Hepatocyte (in vitro differentiated cells): ENCODE measurements at places on chromosomes 5 and 9. TPM values are rescaled to one million over a fixed set of nuclear protein-coding genes. Genes with fewer than 3 reads are reported as not detected.
A peak's percentile ranks its signal among the peaks of the same experiment; 100 is the strongest.

GRCh38 chr9:94086486-94087345, 2.5 kb downstream of the PTPDC1 start:
- no peak overlapping the region for H3K27ac ChIP-seq
- H3K36me3 ChIP-seq = no peaks in the 10 kb centered on the region
- H3K27me3 ChIP-seq = no peaks in the 10 kb centered on the region
- no peak for DNase-seq

Gene CLK4
- 28.4 and 29.9 TPM in 2 replicates for total RNA-seq

Gene KCNV2
- total RNA-seq = not detected in 2 replicates

Gene MROH2B
- total RNA-seq = not detected in 2 replicates

Gene RBM22
- 39.3 and 42.6 TPM in 2 replicates for total RNA-seq

DNA sequence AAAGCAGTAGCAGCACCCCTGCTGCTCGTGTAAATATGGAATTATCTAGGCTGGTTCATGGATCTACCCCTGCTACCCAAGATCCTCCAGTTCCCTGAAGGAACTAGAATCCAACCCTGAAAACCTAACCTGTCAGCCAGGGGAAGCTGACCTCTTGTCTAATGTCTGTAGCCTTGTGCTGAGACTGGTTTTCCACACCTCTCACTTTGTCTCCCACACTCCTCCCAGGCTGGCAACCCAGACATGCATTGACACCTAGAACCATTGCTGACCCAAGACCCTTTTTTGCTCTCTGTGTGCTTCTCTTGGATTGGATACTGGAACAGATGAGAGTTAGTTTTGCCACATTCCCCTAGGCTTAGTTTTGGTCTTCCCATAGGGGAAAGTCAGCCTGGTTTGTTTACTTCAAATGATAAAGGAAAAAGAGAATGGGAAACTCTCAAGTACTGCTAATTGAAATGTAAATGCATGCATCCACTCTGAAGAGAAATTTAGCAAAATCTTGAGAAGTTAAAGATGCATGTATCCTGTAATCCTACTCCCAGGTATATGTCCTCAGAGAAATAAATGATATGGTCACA, 36.6 kb upstream of the NR4A3 start:
- no peaks in the 10 kb centered on the region for H3K27me3 ChIP-seq
- no peak overlapping the region for H3K4me3 ChIP-seq
- DNase-seq = no peak
- no peaks in the 10 kb centered on the region for H3K36me3 ChIP-seq
- no peaks in the 10 kb centered on the region for H3K4me1 ChIP-seq

GRCh38 chr9:134988706-134989105, 71.0 kb upstream of the FCN1 start:
- no peak overlapping the region for H3K27ac ChIP-seq
- DNase-seq = no peak
- no peaks in the 10 kb centered on the region for H3K36me3 ChIP-seq

GRCh38 chr9:69455311-69455710, 130.3 kb downstream of the ENTREP1 start:
- no peaks in the 10 kb centered on the region for H3K36me3 ChIP-seq
- peaks cover 5% of the 10 kb centered on the region for H3K4me1 ChIP-seq
- DNase-seq = peak; percentile 19
- H3K27ac ChIP-seq = no peak overlapping the region

GRCh38 chr5:56313004-56313531, 79.9 kb upstream of the ANKRD55 start:
- DNase-seq = no peak
- H3K27ac ChIP-seq = no peak overlapping the region
- peaks cover 39% of the 10 kb centered on the region for H3K4me1 ChIP-seq
- no peak overlapping the region for H3K4me3 ChIP-seq
- H3K36me3 ChIP-seq = no peaks in the 10 kb centered on the region

Gene PDLIM7
- total RNA-seq = 43.5 and 57.1 TPM in 2 replicates
